ENCODE measurements at places on chromosomes 7 and 10.

DNA sequence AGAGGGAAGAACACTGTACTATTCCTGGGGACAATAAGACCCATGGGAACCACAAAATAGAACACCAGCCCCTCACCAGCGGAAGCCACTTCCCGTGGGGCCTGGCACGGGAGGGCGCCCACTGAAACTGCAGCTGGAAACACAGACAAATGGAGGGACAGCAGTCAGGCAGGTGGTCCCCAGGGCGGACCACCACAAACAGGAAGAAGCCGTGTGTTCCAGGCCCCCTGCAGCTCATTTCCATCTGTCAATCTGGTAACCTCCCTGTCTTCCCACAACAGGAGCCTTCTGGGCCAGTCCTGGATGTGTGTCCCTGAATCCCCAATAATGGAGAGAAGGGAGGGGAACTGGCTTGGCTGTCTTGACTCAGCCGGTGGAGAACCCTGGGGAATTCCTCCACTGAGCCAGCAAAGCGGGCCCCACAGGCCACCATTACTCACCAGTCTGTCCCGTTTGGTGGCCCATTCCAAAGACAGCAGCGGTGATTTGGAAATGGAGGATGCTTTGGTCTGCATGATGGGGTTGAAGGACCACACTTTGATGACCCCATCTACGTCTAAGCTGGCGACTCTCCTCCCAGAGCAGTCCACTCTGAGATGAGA lies 16.7 kb downstream of the WDR91 start:
- no peak for DNase-seq

DNA sequence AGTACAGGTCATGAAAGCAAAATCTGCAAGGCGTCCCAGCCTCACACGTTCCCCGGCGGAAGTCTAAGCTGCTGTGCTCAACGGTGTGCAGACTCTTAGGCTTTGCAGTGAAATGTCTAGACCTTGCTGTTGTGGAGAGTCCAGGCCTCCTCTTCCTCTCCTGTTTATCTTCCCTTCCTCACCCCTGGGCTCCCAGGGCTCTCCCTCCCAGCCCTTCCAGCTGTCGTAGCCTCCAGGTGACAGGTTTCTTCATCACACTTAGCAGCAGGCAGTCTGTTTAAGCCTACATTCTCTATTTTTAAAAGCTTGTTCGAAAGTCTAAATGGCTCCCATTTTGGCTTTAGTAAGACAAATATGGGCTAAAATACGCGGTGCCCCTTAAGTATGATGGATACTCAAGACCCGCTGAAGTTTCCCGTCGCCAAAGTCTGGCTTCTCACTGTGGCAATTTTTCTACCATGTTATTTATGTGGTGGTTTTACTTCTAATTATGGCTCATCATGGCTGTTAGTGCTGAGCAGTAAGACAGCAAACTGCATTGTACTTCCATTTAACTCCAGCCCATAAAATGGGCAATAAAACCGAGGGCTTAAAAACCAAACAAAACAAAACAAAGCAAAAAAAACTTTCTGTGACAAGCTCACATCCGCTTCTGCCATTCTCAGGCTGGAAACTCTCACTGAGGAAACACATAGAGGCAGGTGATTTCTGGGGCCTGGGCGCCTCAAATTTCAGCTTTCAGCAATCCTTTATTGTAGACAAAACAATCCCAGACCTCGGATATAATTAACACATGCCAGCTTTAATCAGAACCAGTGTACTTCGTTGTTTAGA lies 243.2 kb downstream of the SNX10 start:
- no peak for DNase-seq

- DNase-seq = no peak
These were observed 551.2 kb downstream of the GALNT17 start for GRCh38 chr7:71682841-71683781.

DNA sequence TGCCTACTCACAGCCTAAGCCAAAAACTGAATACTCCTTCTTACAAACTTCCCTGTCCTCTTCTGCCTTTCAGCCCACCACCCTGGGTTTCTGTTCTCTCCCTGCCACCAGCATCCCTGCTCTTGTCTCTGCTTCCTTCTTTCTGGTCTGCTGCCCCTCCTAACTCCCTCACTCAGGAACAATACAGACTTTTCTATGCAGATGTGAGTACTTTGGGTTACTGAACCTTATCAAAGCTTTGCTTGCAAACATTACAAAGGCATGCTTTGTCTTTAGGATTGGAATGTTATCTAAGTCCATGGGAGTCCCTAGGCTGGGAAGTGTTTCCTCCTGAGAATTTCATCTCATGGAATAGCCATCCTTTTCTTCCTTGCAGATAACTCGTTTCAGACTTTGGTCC lies 28.9 kb downstream of the CNNM1 start:
- no peak for DNase-seq

DNA sequence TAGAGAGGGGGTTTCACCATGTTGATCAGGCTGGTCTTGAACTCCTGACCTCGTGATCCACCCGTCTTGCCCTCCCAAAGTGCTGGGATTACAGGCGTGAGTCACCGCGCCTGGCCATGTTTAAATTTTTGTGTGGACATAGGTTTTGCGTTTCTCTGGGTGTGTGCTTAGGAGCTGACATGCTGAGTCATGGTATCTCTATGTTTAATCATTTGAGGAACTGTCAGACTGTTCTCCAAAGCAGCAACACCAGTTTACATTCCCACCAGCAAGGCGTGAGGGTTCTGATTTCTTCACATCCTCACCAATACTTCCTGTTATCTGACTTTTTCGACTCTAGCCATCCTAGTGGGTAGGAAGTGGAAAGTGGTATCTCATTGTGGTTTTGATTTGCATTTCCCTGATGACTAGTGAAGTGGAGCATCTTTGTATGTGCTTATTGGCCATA lies 153.7 kb downstream of the DNAJB6 start:
- DNase-seq = no peak

DNA sequence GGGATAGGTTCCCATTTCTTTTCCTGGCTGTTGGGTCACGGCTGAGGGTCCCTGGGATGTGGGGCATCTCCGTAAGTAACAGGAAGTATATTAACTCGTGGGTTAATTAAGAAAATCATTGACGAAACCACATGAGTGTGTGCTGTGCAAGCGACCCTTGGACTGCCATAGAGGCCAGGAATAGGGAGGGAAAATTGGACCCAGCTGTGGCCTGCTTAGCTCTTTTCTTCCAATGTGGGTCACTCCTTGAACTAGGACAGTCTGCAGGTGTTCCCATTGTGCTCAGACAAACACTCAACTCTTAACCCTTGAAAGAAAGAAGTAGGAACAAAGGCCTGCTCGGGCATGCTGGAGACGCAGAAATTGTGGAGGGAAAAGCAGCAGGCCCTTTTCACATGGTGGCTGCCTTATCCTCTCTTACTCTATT lies 25.6 kb upstream of the PLEKHA1 start:
- no peak for DNase-seq

- DNase-seq = no peak
These were observed 86.0 kb downstream of the FANK1 start for GRCh38 chr10:125982260-125982948.

DNA sequence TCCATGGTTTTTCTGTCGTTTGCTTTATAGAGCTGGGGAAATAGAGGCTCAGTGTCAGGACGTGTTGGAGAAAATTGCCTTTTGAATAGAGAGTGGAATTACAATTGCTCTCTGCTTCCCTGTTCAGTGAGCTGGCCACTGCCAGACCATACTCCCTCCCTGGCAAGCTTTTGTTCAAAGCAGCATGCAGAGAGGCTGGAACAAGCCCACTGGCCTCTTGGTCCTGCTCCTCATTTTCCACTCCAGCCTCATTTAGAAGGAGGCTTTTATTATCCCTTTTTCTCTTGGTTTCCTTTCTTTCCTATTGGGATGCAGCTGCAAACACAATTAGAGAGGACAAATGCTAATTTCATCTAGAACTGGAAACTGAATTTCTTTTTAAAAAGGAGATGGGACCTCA lies 302.2 kb upstream of the PODXL start:
- DNase-seq = no peak

DNA sequence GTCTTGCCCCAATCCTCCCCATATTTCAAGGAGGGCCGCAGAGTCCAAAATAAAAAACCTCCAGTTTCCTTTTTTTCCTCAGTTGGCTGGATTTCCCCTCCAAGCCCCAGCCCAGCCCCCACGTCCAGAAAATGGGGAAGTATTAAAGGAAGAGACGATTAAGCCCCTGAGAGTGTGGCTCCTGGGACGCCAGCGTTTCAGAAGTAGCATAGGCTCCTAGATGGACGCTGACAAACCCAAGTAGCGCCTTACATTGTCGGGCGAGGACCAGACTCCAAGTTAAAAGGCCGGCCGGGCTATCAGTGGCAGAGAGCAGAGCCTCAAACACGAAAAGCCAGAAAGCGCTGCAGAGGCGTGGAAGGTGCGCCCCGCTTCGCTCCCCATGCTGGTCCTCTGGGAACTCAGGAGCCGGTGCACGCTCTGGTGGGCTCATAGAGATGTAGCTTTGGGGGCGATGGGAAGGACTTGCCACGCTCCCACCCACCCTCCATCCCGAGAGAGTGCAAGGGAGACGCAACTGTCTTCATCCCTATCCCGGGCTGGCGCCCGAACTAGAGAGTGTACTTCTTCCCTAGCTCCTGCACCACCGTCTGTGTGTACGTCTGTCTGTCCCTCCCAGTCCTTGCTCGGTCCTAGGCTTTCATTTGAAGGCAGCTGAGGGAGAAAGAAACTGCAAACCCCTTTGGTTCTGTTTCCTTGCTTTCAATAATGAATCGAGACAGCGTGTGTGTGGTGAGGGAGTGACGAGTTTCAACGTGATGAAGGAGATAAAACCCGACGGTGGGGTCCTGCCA lies 6.3 kb upstream of the EMX2 start:
- no peak for DNase-seq

DNA sequence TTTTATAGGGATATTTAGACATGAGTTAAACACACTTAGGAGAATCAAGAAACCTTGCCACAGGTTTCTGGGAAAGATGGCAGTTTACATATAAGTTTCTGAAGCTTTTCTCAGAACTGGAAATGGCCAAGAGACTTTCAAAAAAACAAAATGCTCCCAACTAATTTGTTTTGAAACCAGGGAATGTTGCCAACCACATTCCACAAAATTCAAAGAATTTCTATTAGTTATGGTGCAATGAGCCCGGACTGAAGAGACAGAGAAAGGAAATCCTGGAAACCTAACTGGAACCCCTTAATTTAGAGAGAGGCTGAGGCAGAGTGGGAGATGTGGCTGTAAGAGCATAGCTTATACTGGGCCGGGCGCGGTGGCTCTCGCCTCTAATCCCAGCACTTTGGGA lies 128.5 kb downstream of the PTEN start:
- DNase-seq = no peak

Measured in T-helper 17 cell (primary cell).